ENCODE measurements at places on chromosomes 6 and 20.
A peak's percentile ranks its signal among the peaks of the same experiment; 100 is the strongest.

GRCh38 chr6:41334482-41335040 is 847 bp upstream of the NCR2 start:
- DNase-seq: no peak

DNA sequence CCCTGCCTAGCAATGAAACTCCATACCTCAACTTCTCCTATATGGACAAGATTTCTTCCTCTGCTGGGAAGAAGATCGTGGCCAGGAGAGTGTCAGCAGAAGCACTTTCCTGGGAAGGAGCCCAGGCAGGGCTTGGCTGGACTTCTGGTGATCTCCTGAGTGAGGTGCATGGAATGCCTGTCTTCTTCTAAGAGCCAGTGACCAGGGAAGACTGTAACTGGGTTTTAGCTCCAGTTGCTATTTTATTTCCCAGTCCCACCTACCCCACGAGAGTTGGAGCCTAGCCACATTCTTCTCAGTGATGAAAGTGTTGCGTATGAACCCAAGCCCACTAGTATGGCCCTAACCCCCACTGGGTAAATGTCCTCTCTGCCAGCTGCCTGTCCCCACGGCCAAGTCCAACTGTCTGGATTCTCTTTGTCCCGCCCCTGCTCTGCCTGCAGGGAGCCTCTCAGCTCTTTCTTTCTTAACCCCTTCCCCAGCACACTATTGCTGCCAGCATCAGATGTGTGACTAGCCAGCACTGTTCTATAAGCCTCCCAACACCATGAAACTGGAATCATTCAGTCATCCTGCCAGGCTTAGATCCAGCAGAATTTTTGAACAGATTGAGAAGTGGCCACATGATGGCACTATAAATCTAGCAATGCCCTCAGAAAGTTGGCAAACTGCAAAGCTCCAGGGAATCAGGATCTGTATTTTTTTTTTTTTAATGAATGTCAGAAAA is 69.8 kb upstream of the FAM184A start:
- no peak for DNase-seq

GRCh38 chr6:13024616-13025015 is 303.7 kb downstream of the TBC1D7 start:
- DNase-seq: no peak

GRCh38 chr6:25469797-25470388 is 182.1 kb upstream of the SCGN start:
- no peak for DNase-seq

DNA sequence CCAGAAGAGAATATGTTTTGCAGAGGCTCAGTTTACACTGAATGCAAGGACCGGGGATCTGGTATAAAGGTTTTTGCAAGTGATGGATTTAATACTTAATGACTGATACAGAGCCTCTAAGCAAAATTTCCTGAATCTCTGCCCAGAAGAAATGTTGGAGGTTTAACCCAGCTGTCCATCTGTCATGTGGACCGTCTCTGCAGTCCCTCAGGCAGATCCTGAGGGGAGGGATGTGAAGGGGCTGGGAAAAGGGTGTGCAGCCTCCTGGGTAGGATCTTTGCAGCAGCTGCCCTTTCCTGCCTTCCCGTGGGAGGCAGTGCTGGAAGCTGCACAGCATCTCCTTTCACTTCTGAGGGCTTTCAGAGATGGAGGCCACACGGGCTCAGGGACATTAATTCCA is 207.0 kb downstream of the SLC24A3 start:
- no peak for DNase-seq

- no peak for DNase-seq
Observed at GRCh38 chr6:124066946-124067552, 263.4 kb downstream of the NKAIN2 start.

GRCh38 chr20:33832103-33832804 is 21.1 kb downstream of the CHMP4B start:
- DNase-seq: no peak

DNA sequence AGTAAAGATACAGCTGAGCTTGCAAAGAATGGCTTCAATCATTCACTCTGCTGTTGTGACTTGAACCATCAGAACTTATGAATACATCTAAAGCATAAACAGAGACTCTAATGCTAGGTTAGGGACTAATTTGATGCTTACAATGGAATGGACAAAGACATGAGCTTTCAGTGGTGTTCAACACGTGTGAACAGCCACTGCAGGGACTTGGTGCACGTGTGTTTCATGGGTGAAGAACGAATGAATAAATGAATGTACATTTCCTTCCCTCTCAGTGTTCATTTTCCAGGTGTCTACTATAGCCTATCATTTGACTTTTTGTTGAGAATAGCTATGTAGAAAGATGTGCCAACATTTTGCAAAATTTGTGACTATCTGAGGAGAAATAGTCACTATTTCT is 98.3 kb downstream of the VIP start:
- DNase-seq: no peak

- DNase-seq: no peak
Observed at GRCh38 chr20:8124639-8125038, 7.4 kb upstream of the PLCB1 start.

GRCh38 chr6:158083455-158084325 is 84.4 kb downstream of the SERAC1 start:
- no peak for DNase-seq

GRCh38 chr6:2021713-2022125 is 223.7 kb downstream of the GMDS start:
- no peak for DNase-seq

GRCh38 chr6:31836474-31837368 is 9.2 kb downstream of the HSPA1B start:
- no peak for DNase-seq

GRCh38 chr6:160272707-160273106 is 14.1 kb upstream of the SLC22A2 start:
- no peak for DNase-seq

DNA sequence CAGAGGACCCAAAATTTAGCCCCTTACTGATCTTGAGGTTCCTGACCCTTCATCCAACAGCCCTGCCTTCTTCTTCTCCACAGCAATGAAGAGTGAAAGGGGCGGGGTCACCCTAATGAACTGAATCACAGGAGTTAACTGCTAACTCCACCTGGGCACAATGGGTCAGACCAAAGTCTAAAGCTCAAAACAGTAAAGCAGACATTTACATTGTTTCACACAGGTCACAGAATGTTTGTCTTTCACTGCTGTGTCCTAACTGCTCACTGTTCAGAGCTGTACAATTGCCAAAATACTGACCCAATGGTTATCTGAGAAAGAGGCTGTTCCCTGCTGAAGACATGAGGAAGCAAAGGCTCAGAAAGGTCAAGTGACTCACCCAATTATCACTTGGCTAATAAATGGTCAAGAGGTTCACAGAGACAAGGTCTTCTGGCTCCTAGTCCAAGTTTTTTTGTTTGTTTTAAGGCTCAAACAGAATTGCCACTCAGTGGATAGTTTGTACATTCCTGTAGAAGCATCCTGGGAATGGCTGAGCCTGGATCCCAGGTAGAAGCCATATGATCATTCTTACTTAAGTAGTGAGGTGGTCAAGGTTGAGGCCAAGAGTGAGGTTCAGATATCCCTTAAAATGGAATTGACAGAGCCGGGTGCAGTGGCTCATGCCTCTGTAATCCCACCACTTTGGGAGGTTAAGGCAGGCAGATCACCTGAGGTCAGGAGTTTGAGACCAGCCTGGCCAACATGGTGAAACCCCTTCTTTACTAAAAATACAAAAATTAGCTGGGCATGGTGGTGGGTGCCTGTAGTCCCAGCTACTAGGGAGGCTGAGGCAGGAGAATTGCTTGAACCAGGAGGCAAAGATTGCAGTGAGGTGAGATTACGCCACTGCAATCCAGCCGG is 35.1 kb upstream of the FAM83C start:
- DNase-seq: no peak

- DNase-seq: no peak
Observed at GRCh38 chr6:157659536-157660271, 163.3 kb upstream of the SNX9 start.

DNA sequence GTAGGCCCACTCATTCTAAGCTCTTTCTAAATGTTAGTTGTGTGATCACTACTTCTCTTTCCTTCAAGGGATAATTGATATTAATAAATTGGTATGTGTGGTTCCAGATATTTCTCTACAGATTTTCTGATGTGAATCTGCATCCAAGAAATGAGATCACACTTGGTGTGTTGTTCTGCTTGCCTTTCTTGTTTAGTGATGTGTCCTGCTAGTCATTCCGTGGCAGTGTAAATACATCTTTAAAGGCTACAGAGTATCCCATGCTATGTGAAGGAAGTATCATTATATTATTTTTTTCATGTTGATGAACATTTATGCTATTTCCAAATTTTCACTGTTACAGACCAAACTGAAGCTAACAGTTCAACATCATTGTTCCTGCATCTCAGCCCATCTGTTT is 13.2 kb downstream of the CDH26 start:
- DNase-seq: no peak

- DNase-seq: no peak
Observed at GRCh38 chr20:43974695-43975094, 60.0 kb downstream of the TOX2 start.

DNA sequence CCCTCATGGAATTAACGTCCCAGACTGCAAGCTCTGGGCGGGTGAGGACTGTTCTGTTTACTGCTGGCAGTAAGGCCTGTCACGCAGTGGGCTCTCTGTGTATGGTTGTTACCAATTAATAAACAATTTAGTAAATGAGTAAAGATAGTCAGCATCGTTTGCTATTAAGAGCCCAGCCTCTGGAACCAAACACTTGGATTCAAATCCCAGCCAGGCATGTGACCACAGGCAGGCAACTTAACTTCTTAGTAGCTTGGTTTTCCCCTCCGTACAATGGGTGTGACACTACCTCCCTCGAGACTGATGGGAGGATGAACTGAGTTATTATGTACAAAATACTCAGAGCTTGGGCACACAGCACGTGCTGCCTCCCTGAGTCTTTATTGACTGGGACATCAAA is 137.7 kb upstream of the ARMC2 start:
- DNase-seq: no peak

DNA sequence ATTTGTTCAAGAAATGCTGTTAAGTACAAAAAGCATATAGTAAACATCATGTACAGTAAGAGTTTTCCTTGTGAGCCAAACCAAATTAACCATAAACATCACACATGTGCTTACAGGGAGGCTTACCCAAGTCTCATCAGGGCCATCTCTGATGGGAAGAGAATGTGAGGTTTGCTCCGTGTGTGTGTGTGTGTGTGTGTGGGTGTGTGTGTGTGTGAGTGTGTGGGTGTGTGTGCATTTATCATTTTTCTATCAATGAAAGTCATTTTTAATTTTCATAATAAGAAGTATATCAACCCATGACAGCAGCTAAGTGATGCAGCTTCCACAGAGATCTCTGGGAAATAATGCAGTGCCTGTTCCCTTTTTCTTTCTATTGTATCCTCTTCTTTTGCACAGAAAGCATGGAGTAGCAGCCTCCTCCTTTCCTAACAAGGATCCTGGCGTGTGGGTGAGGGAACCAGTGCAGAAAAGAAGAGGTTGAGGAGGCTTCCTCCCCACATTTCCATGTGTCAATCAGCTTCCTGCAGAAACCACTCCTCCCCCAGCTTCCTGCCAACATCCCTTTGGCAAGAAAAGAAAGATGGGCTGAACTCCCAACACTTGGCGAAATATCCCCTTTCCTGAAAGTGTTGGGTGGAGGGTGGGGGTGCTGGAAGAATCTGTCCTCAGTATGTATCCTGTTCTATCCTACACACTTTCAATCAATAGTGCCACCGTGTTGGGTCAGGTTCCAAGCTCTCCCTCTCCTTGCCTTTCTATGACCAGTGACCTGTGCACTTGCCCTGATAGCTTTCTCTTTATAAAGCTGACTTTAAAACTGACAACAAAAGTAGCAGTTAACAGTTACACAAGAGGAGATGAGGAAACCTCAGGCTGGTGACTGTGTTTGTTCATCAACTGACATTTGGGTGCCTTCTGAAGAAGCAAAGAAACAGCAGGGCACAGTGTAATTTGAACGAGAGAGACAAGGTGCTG is 251.8 kb upstream of the CITED2 start:
- no peak for DNase-seq

- no peak for DNase-seq
Observed at GRCh38 chr6:23775127-23775526, 350.9 kb upstream of the NRSN1 start.

DNA sequence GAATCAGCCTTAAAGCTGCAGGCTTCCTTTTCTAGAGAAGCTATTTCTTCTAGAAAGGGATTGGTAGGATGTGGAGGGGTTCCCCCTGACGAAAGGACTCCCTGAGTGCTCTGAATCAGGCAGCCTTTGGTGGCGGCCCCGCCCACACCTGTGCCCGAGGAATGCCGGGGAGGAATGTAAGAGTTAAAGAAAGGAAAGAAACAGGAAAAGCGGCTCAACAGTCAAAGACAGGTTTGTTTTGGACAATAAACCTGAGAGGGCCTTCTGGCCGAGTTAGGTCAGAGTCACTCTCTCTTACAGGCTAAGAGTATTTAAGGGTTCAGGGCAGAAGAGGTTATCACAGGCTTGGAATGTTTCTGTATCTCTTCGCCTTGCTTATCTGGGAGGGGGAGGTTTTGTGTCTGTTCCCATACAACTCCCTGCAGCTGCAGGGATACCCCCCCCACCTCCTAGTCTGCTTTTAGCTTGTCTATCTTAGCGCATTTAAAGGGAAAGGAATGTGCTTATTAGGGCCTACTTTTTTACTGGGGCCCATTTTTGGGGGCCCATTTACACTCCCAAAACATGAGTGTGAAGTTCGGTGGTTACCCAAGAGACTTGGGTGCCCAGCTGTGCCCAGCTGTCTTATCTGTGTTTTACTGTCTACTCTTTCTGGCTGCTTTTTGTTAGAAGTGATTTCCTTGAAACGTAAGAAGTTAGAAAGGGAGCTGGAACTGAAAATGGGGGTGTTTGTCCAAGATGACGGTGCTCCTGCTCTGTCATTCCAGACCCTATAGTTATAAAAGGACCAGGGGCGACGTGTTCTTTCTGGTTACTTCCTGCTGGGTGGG is 32.8 kb downstream of the DYNLT1 start:
- no peak for DNase-seq

DNA sequence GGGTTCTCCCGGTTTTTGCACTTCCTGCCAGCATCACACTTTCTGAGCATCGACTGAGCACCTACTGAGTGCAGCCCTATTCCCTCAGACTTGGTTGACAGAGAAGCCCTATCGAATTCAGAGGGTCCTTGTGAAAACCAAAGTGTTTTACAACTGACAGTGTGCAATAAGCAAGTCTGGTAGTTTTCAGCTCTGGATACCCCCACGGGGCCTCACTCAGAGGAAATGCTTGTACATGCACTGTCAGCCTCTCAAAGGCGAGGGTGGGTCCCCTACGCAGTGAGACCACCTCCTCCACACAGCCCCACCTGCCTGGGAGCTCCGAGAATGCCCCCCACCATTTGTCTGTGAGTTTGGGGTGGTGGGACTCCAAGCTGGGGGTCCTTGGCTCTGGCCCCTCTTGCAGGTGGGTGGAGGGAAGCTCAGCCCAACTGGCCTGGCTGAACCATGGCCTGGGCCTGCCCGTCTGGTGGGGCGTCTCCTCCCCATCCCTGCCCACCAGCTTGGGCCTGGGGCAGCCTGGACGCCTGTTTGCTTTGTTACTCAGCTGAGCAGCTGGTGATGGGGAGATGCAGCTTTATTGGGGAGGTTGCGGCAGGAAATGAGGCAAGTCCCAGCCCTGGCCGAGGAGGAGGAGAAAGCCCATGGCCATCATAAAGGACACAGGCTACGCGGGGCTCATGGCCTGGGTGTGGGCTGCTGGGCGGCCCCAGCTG is 1.7 kb downstream of the SPDEF start:
- no peak for DNase-seq

GRCh38 chr6:142478117-142478516 is 176.3 kb downstream of the ADGRG6 start:
- DNase-seq: peak; percentile 46

- DNase-seq: no peak
Observed at GRCh38 chr6:164107297-164107995, 692.9 kb downstream of the QKI start.

GRCh38 chr20:37977786-37978185 is 55.5 kb downstream of the TTI1 start:
- no peak for DNase-seq
